ENCODE measurements at places on chromosomes 1 and 21.

DNA sequence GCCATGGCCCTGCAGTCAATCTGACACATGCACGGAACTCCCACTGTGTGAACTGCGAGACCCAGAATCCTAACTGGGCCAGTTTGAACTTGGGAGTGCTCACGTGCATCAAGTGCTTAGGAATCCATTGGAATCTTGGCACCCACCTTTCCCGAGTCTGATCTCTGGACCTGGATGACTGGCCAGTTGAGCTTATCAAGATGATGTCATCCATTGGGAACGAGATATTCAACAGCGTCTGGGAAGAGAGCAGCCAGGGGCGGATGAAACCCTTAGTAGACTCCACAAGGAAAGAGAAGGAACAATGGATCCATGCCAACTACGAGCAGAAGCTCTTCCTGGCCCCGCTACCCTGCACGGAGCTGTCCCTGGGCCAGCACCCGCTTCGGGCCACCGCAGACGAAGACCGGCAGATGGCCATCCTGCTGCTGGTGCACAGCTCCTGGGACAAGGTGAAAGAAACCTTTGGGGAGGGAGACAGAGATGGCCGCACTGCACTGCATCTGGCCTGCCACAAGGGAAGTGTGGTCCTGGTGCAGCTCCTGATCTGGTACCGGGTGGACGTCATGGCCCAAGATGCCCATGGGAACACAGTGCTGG lies 3.1 kb upstream of the TDRD5 start:
- DNase-seq = no peak

- DNase-seq = no peak
These were observed 22.8 kb upstream of the RXRG start for GRCh38 chr1:165467706-165468105.

- DNase-seq = no peak
These were observed 49.2 kb downstream of the ALG14 start for GRCh38 chr1:95023399-95024043.

- no peak for DNase-seq
These were observed 11.9 kb downstream of the F5 start for GRCh38 chr1:169574336-169574735.

- DNase-seq = no peak
These were observed 1.5 kb upstream of the MAGI3 start for GRCh38 chr1:113388621-113389358.

DNA sequence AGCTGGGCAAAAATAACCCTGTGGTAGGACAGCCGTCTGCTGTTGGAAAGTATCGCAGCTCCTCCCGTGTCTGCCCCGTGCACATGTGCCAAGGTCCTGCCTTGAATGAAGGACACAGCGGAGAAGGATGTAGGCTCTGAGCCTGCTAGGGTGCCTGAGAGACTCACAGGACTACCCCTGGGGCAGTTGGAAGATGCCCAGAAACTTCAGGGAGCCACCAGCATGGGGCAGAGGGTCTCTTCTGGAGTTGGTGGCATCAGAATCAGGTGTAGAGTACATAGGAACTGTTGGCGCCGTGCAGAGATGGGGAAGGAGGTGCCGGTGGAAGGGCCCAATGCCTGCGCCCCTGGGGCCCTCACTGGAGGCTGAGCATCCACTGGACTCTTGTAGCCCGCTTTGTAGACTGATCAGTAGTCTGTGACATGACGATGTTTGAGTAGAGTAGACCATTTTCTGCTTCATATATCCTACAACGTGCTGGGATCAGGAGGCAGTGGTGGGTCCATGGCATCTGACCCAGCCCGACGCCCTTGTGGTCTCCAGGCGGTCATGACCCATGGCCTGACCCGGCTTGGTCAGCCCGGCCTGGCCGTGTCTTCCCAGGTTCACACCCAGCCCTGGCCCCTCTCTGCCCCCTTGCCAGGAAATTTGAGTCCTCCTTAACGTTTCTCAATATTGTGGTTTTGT lies 5.3 kb upstream of the C1orf174 start:
- no peak for DNase-seq

DNA sequence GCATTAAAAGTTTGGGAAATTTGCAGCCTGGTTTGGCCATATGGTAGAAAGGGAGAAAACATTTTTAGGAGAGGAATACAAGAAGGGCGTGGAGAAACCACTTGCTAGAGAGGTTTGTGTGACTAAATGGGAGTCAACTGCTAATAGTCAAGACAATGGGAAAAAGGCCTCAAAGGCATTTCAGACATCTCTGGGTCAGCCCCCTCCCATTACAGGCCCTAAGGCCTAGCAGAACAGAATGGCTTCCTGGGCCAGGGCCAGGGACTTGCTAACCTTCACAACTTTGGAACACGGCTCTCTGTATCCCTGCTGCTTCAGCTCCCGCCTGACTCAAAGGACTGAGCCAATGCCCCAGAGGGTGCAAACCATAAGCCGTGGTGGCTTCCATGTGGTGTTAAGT lies 752.3 kb upstream of the ADAMTS5 start:
- no peak for DNase-seq

GRCh38 chr1:85449356-85449755 lies 15.6 kb downstream of the DDAH1 start:
- no peak for DNase-seq

GRCh38 chr21:35265170-35265877 lies 216.2 kb upstream of the RUNX1 start:
- no peak for DNase-seq

GRCh38 chr1:2379733-2380404 lies 11.5 kb downstream of the MORN1 start:
- DNase-seq = no peak

- peak; percentile 59 for DNase-seq
These were observed 28.0 kb upstream of the H3-3A start for GRCh38 chr1:226034482-226034881.

GRCh38 chr1:181479137-181479745 lies 4.1 kb upstream of the CACNA1E start:
- DNase-seq = peak; percentile 33

DNA sequence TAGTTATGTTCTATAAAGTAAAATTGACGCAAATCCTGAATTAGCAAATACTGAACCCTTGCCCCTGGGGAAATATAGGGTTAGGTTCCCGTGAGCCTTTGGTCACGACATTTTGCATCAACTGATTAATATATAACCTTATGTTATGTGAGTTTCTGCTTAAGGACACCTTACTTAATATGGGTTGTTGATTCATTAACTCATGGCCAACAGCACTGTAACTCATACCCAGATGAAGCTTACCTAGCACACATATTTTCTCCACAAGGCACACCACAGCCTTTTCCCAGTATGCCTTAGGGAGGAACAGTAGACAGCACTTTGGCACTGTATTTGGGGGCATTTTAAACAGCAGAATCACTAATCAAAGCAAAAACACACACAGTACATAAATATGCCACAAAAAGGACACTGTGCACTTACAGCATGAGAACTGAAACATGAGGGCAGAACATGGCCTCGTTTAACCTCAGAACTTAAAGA lies 15.1 kb downstream of the INAVA start:
- no peak for DNase-seq

GRCh38 chr1:50968821-50969610 lies 1.0 kb upstream of the CDKN2C start:
- no peak for DNase-seq

DNA sequence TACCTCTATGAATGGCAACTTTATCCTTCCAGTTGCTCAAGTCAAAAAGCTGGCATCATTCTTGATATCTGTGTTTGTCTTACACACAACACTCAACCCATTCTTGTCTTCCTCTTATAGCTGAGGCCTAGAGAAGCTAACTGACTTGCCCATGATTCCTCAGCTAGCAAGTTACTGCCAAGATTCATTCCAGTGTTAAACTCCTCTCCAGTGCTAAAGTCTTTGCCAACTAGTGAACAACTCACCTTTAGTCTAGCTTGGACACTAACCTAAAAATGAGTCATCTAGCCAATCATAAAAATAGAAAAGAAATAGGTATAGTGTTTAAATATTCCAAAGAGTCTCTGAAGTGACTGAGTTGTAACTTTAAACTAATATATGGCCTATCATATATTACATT lies 45.6 kb upstream of the RGS2 start:
- DNase-seq = no peak

DNA sequence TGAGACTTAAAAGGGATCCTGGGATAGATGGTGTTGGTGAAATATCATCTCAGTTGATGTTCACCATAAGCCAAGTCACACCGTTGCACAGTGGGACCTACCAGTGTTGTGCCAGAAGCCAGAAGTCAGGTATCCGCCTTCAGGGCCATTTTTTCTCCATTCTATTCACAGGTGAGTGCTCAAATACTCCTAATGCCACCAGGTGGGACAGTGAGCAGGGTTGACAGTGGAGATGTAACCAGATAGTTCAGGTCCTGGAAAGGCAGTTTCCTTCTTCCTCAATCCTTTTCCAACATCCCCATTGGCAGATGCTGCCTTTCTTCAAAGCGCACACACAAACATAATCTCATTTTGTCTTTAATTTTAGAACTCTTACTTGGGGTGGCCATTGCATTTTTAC lies 11.6 kb downstream of the CD160 start:
- no peak for DNase-seq

- no peak for DNase-seq
These were observed 156.8 kb downstream of the LEPR start for GRCh38 chr1:65577278-65577677.

GRCh38 chr1:201566933-201567801 lies 28.2 kb downstream of the NAV1 start:
- DNase-seq = no peak

DNA sequence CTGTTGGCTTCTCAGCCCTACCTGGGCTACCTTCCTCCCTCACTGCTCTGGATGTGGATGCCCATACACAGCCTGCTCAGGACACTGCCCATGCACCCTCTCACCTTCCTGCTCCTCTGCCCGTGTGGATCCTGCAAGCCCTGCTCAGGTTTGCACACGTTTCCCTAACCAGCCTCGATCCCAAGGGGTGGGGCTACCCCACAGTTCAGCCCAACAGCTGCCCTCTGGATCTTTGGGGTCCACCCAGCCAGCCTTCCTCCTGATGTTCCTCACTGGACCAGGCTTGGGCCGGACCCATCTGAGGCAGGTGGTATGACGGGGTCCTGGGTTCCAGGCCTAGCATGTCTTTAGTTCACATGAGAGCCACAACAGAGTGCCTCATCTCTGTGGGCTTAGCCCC lies 4.7 kb downstream of the TMEM54 start:
- no peak for DNase-seq

DNA sequence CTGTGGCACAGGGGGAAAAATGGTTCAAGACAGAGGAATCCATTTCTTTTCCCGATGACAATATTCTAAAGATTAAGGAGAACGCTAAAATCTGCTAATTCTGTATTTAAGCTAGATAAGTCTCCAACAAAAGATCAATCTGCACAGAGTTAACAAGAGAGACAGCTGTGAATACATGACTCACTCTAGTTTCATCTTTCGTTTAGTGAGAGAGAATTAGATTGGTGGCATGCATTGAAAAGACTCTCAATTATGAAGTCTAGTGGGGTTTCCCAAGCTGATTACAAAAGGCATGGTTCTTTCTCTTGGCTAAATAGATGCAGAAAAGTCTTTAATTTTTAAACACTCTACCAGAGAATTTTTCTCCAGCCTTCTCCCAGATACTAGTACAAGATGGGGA lies 34.4 kb downstream of the CAPN9 start:
- DNase-seq = no peak

DNA sequence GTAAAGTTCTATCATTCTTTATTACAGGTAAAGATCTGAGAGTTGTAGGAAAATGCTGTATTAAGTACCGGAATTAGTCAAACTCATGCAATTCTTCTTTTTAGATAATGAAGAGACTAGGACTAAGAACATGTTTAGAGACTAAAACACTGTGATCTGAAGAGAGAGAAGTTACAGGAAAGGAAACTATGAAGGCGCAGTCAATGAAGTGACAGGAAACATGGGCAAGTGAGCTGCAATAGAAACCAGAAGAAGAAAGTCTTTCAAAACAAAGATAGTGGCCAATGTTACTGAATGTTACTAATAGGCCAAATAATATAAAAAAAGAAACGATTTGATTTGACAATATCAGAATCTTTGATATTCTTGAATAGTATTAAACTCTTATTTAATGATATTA lies 659.4 kb upstream of the RGS18 start:
- no peak for DNase-seq

- no peak for DNase-seq
These were observed 78.9 kb upstream of the MROH9 start for GRCh38 chr1:170856455-170856854.

- no peak for DNase-seq
These were observed 1.2 kb upstream of the CCDC28B start for GRCh38 chr1:32199043-32199716.

- DNase-seq = no peak
These were observed 21.5 kb downstream of the CDC73 start for GRCh38 chr1:193143285-193143684.

GRCh38 chr1:96214982-96215381 lies 506.6 kb upstream of the PTBP2 start:
- no peak for DNase-seq

DNA sequence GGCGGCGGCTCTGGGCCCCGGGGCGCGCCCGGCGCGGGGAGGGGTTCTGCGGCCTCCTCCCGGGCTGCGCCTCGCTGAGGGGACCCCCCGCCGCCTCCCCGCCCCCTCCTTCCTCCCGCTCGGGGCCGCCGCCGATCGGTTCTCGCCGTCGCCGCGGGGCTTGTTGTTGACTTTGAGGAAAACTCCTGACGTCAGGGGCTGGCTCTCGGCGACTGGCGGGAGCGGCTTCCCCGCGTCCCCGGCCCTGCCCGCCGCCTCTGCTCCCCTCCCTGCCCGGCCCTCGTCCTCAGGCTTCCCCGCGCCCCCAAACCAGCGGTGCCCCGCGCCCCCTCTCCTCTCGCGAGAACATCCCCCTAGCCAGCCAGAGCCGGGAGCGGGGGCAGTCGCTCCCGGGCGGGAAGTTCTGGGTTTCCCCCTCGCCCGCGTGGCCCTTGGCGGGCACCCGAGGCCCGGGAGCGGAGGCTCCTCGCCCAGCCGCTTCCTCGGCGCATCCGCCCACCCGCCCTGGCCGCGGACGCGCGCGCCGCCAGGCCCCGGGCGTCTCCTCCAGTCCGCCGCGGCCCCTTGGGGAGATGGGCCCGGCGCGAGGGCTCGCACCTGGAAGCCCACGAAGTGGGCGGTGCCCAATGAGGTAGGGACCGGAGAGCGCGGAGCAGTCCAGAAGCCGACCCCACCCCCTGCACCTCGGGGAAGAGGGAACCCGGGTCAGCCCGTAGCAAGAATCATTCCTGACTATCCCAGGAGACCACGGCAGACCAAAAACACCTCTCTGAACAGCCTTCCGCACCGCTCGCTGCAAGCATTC lies 611 bp upstream of the AKT3 start:
- peak; percentile 82 for DNase-seq

Measured in caudate nucleus (tissue), 63 donors.